H7 (cell line): ENCODE measurements at places on chromosomes 11 and 22.

GRCh38 chr11:73454987-73455386 is 78.8 kb downstream of the RELT start:
- no peak for DNase-seq

DNA sequence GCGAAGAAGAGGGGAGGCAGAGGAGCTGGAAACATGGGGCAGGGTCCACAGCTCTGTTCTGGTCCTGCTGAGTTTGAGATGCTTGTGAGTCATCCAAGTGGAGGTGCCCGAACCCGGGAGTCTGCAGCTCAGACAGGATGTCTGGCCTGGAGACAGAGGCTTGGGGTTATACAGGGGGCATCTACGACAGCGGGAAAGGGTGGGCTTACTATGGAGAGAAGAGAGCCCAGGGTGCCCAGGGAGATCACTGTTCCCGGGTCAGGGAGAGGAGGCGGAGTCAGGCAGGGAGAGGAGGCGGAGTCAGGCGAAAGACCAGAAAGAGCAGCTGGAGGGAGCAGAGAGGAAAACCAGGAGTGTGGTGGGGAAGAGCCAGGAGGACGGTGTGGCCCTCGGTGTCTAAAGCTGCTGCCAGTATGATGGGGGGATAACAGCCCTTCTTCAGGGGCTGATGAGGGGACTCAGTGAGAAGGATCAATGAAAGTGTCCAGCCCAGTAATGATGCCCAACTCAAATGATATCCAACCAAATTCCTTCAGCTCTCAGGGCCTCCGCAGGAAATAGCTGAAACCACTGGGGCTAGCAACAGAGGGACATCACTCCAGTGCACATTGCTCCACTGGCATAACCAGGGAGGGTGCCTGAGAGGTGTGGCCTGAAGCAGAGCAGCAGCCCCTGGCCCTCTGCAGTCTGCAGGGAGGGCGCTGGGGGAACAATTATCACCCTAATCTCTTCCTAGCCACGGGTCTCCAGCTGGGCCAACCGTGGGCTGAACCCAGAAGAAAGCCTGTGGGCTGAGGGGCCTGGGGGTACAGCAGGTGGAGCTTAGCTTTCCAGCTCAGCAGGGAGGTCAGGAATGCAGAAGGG is 2.6 kb upstream of the LTBP3 start:
- peak; percentile 89 for DNase-seq

DNA sequence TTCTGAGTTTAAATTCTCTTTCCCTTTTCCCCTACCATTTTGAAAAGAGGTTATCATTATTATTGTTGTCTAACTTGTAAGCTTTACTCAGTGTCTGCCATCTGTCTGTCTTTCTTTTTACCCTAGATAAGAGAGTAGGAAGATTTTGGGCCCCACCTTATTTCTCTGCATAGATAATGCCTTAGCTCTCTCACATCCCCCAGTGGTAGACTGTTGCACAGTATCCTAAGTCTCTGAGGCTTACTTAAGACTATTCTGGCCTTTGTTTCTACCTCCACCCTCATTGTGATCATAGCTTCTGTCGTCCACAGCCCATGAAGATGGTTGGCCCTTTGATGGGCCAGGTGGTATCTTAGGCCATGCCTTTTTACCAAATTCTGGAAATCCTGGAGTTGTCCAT is 3.6 kb upstream of the OR51L1 start:
- DNase-seq, result peak; percentile 3

DNA sequence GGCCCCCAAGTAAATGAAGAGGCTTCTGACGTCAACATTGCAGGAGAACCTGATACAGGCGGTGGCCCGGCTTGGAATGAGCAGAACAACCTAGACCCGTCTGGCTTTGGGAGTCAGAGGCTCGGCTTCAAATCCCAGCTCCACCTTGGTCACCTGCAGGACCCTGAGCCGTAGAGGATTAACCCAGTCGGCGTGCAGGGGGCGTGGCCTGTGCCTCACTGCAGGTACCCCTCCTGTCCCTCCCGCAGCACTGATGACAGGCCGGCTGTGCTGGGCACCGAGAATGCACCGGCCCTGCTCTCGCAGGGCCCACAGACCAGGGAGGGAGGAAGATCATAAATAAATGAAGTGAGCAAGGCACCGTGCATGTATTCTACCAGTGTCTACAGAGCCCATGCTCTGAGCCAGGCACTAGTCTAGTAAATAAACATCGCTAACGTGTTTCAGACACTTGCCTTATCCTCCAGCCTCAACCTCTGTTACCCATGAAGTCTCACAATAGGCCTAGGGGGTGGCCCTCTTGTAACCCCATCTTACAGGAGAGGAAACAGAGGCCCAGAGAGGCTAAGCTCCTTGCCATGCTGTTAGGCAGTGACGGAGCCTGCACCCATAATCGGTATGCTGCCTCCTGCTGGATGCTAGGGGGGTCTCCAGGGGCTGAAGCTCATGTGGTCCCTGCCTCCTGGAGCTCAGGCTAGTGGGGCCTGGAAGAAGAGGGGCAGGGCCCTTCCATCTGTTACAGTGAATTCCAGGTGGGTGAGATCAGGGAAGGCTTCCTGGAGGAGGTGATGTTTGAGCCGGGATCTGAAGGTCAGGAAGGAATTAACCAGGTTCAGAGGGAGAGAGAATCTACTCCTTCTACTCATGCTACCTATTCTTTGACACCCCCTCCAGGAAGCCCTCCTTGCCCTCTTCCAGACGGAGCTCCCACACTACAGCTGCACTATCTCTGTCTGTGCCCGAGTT is 53.4 kb downstream of the RTL6 start:
- peak; percentile 90 for DNase-seq

GRCh38 chr11:63869683-63870082 is 30.8 kb downstream of the MARK2 start:
- no peak for DNase-seq

GRCh38 chr22:17570851-17571631 is 7.7 kb downstream of the SLC25A18 start:
- no peak for DNase-seq

GRCh38 chr11:1942558-1943260 is 4.4 kb upstream of the MRPL23 start:
- no peak for DNase-seq

GRCh38 chr22:50025993-50026392 is 13.4 kb upstream of the IL17REL start:
- DNase-seq, result peak; percentile 21

DNA sequence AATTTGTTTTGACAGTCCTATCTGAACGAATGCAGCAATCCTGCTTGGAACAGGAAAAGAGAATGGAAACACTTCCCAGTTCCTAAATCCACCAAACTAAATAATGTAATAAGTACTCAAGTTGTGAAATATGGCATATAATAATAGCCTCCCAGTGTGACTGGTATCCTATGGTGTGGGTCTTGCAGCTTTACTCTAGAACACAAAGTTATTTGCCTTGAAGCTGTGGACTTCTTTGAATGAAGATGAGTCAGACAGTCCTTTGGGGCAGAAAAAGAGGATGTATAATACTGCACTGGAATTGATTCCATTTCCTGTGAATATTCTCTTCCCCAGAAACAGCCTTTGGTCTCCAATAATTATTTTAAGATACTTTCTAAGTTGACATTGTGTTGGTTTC is 887.0 kb downstream of the KCNA4 start:
- DNase-seq, result no peak

DNA sequence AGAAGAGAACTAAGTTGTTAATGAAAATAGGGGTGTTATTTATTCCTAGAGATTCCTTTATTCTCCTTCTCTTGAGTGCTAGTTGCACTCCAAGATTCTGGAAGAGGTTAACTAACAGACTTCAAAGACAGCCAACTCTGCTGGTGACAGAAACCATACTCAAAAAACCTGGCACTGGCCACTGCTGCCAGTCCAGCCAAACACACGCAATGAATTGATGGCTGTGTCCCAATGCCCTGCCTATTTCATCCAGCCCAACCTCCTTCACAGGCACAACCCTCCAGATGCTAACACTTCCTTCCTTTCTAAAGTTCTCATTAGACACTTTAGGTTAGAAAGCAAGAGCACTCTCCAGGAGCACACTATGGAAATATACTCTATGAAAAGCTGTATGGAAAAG is 150.8 kb upstream of the C11orf58 start:
- no peak for DNase-seq

- no peak for DNase-seq
Observed at GRCh38 chr11:12807621-12808020, 133.4 kb downstream of the TEAD1 start.

- no peak for DNase-seq
Observed at GRCh38 chr11:116506263-116506825, 266.4 kb downstream of the BUD13 start.

DNA sequence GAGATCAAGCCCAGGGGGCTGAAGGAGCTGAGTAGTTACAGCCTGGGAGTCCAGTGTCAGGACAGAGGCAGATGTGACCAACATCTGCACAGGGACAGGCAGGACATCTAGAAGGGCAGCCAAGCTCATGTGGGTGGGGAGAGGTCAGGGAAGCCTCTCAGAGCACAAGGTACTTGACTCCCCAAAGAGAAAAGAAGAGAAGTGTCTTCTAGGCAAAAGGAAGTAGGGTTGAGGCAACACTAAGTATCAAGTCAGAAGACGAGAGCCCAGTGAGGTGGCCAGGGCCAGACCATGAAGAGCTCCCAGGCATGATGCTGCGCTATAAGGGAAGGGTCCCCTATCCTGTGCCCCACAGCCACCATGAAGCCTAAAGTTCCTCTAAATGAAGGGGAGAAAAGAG is 21.5 kb downstream of the RPL27A start:
- no peak for DNase-seq

- DNase-seq, result no peak
Observed at GRCh38 chr11:10590218-10590915, 21.9 kb upstream of the LYVE1 start.

DNA sequence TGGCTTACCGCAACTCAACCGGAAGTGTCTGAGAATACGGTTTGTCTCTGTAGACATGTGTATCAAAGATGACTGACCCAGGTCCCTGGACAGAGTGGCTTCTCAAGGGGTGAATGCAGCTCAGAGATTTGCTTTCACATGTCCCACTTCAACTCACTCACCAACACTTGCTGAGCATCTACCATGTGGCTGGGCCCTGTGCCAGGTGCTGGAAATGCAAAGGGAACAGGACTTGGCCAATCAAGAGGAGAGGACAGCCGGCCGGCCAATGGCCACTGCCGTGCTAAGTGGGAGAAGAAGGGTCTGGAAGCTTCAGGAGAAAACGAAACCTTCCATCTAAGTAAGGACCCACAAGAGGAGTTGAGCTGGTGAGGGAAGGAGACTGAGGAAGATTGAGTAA is 151.3 kb downstream of the CEP164 start:
- no peak for DNase-seq

- no peak for DNase-seq
Observed at GRCh38 chr22:28889478-28890024, 6.2 kb downstream of the ZNRF3 start.

- peak; percentile 77 for DNase-seq
Observed at GRCh38 chr22:45866646-45867117, 110.3 kb downstream of the WNT7B start.

DNA sequence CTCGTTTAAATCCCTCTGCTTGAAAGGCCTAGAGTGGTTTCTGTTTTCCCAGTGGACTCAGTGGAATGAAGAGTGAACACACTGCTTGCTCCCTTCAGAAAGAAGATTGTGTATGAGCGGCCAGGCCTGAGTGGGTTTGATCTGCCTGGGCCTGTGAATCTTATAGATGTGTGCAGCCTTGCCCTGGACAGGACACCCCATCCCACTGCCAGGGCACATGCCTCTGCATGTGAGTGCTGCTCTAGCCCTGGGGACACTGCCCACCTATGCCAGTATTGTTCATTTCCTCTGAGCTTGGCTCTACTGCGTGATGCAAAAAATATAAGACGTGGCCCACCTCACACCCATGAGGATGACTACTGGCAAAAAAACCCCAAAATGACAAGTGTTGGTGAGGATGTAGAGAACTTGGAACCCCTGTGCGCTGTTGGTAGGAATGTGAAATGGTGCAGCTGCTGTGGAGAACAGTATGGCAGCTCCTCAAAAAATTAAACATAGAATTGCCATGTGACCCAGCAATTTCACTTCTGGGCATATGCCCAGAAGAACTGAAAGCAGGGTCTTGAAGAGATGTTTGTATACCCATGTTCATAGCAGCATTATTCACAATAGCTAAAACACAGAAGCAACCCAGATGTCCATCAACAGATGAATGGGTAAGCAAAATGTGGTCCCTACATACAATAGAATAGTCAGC is 27.3 kb upstream of the NECTIN1 start:
- DNase-seq, result no peak

DNA sequence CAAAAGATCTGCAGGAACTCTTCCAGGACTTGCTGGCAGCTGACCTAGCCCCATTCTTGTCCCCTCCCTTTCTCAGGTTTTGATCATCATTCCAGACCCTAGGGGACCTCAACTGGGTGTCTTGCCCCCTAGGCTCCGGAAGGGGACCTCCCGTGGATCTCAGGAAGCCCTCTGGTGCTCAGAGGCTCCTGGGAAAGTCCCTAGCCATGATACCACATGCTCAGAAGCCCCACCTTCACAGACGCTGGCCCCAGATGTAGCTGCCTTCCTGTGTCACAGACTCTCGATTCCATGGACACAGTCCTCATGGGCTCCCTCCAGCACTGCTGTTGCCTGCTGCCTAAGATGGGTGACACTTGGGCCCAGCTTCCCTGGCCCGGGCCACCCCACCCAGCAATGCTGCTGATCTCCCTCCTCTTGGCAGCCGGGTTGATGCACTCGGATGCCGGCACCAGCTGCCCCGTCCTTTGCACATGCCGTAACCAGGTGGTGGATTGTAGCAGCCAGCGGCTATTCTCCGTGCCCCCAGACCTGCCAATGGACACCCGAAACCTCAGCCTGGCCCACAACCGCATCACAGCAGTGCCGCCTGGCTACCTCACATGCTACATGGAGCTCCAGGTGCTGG is at the start of gene LRRC55:
TSS of gene LRRC55 (plus strand) at position 276 of the 628 bp plus-strand sequence. CDS start at position 346, 70 bp downstream.
- DNase-seq, result no peak

GRCh38 chr22:46763051-46763705 is 728 bp downstream of the TBC1D22A start:
- DNase-seq, result no peak

DNA sequence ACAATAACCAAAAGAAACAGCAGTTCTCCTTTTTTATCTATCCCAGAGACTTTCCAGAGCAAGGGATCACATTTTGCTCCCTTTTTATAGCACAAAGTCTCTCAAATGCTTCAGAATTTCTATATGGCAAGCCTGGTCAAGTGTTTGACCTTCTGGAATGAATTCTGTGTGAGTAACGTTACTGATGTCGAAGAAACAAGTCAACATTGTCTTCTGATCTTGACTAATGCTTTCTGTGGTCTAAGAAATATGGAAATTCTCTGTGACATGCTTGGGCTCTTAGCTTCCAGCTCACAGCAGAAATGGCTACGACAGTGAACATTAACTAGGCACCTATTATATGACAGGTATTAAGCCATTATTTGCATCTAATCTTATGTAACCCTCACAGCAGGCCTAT is 411.7 kb downstream of the CADM1 start:
- no peak for DNase-seq

DNA sequence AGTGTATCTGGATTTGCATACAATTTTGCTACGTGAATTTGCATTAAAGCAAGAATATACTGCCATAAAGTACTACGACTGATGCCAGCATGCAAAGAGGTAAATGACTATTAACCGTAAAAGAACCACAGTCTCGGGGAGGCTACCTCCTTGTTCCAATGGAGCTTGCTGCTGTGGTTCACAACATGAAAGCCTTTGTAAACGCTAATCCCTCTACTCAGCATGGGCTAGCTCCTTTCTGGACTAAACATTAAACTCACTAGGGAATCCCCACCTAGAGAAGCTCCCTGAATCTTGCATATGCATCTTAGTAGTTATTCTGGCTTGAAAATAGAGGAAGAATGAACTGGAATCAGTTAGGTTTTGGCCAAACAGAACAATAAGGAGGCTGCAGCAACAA is 60.5 kb upstream of the ARHGAP32 start:
- DNase-seq, result peak; percentile 27
